ENCODE measurements at places on chromosomes 6 and 20. TPM values are rescaled to one million over a fixed set of nuclear protein-coding genes. Genes with fewer than 3 reads are reported as not detected.

Gene MAVS
- total RNA-seq = 41.9 TPM

Gene MYBL2
- total RNA-seq = 0.27 TPM

Gene SOBP
- 1.4 TPM for total RNA-seq

Gene ELOVL4
- 1.8 TPM for total RNA-seq

Gene TMEM217
- total RNA-seq = 0.42 TPM

Gene BIRC7
- not detected for total RNA-seq

Gene CYB5R4
- total RNA-seq = 20.8 TPM

Gene UBD
- total RNA-seq = not detected

Gene CYP39A1
- not detected for total RNA-seq

Gene OR2J2
- not detected for total RNA-seq

Gene C20orf144
- 0.38 TPM for total RNA-seq

GRCh38 chr20:51523276-51524013 is 19.1 kb downstream of the NFATC2 start:
- DNase-seq = no peak

DNA sequence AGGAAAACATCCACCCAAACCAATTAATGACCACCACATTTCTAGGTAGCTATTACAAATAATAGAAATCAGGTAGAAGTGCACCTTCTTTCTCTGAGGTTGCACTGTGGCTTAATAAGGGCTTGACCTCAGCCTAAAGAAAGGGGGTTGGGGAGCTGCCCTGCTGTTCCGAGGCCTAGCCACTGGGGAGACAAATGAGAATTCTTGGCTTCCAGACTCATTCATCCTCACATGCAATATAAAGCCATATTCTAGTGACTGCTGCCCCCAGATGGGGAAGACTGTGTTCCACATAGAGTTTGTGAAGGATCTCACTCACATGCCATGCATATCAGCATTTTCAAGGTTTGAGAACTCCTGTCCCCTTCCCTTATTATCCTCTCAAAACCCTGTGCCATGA is 22.9 kb downstream of the SAYSD1 start:
- DNase-seq = no peak

DNA sequence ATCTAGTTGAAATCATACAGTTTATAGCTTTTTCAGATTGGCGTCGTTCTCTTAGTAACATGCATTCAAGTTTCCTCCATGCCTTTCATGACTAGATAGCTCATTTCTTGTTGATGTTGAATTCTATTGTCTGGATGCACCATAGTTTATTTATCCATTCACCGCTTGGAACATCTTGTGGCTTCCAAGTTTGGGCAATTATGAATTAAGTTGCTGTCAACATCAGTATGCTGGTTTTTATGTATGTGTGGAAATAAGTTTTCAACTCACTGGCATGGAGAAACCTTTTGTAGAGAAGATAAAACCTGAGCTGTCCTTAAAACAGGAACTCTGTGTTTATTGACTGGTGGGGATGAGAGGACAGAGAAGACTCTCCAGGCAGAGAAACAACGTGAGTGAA is 248.0 kb downstream of the CDC5L start:
- DNase-seq = no peak

DNA sequence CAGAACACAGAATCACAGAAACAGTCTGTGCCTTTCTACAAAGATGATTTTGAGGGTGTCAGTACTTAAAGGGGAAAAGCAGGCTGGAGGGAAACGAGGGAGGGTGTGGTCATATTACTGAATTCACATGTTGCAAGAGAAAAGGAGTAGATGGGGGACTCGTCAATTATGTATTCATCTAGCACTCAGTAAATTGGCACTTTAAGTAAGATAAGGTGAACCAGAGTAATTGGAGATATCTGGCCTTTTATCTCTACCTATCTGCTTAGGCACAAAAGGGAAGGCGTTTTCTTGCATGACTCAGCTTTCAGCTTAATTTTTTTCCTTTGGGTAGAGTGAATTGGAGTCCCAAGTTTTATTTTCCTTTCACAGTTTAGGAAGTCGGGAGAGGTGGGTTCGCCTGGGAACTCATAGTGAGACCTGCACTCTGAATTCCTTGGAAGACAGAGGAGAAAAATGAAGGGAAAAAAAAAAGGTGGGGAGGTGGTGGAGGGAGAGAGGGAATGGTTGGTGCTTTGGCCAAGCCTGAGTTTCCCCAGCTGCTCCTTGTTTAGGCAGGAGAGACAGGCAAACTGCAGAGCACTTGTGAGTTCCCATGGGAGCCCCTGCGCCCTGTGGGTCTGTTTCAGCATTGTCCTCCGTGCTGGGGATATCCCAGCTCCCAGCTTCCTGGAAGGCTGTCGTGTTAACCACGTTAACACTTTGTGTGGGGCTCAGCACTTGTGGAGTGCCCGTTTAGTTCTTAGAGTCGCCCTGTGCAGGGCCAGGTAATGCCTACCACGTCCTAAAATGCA is 19.7 kb upstream of the GTSF1L start:
- no peak for DNase-seq

DNA sequence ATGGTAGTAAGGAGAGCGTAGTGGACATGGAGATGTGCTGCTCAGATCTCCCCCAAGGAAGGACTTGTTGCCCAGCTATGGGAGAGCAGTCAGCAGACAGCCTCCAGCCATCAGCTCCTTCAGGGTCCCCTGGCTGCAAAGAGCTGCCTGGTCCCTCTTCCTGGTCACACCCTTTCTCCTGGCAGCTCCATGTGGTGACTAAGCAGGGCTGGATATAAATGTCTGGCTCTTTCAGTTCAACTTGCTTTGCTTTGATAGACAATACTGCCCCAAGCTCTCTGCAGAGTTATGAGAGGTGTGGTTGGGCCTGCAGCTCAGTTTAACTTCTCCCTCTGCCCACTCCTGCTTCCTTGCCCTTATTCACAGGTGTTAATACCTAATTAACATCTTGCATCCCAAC is 64.1 kb upstream of the DDR1 start:
- no peak for DNase-seq

GRCh38 chr6:8947900-8948299 is 512.6 kb upstream of the SLC35B3 start:
- no peak for DNase-seq

- no peak for DNase-seq
Observed at GRCh38 chr6:439641-440167, 48.2 kb downstream of the IRF4 start.

DNA sequence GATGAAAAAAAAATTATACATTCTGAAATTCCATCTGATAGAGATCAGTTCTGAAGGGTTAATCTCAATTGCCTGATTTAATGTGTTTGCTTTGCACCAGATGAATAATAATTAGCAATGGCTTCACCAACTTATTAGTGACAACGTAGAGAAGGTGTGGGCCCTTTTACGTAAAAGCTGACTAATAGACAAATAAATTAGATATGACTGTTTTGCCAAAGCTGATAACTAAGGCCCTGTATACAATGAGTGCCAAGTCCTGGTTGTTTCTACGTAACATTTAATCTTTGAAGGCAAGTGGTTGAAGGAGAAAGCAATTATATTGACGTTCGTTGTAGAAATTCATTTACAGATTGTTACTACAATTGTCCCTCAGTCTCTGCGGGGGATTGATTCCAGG is 10.8 kb downstream of the SGK1 start:
- no peak for DNase-seq

- DNase-seq = no peak
Observed at GRCh38 chr20:11766961-11767360, 150.7 kb upstream of the BTBD3 start.

GRCh38 chr20:51070621-51071020 is 47.7 kb upstream of the KCNG1 start:
- no peak for DNase-seq

DNA sequence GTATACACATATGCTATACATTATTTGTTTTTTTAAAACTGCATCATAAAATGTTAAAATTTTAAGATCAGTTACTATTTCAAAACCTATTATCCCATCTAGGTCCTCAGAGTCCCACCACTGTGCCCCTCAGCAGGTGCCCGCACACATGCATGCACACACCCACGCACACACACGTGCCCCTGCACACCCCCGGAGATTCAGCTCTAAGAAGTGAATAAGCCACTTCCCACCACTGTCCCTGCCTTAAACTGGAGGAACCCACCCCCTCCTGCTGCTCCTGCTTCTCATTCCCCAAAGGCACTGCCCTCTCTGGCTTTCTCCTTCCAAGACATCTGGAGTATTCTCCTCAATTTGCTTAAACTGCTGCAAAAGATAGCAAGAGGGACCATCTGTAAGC is 5.4 kb upstream of the FAM210B start:
- no peak for DNase-seq

DNA sequence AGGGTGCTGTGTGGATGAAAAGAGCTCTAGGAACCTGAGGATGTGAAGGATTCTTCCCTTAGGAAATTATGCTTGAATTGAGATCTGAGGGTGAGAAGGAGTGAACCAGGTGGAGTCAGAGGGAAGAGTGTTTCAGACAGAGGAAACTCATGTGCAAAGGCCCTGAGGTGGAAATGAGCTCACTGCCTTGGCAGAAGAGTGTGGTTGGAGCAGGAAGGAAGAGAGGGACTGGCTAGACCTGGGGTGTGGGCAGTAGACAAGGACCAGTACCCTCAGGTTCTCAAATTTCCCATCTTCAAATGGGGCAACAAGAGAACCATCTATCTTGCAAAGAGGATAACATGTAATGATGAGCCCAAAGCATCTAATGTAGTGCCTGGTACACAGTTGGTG is 24.0 kb upstream of the GTSF1L start:
- no peak for DNase-seq

- DNase-seq = no peak
Observed at GRCh38 chr20:10800288-10800687, 126.5 kb upstream of the JAG1 start.

- DNase-seq = no peak
Observed at GRCh38 chr6:70811788-70812187, 144.1 kb downstream of the SMAP1 start.

DNA sequence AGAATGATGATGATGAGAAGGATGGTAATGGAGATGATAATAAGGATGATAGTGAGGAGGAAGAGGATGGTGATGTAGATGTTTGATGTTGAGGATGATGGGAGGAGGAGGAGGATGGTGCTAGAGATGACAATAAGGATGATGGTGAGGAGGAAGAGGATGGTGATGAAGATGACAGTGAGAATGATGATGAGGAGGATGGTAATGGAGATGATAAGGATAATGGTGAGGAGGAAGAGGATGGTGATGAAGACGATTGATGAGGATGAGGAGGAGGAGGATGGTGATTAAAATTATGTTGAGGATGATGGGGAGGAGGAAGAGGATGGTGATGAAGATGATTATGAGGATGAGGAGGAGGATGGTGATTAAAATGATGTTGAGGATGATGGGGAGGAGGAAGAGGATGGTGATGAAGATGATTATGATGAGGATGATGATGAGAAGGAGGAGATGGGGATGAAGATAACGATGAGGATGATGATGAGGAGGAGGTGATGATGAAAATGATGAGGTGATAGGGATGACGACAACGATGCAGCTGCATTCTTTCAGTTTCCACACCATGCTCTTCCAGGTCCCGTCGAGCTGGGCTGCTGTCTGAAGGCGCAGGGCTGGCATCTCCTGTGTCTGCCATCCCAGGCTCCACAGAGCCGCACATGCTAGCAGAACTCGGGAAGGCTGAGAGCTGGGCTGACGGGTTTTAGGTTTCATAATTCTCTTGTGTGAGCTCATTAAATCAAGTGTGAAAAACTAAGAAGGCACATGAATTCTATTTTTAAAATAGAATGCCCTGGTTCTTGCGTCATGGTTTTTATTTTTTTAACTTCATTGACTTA is 274.9 kb downstream of the SMOC2 start:
- no peak for DNase-seq

DNA sequence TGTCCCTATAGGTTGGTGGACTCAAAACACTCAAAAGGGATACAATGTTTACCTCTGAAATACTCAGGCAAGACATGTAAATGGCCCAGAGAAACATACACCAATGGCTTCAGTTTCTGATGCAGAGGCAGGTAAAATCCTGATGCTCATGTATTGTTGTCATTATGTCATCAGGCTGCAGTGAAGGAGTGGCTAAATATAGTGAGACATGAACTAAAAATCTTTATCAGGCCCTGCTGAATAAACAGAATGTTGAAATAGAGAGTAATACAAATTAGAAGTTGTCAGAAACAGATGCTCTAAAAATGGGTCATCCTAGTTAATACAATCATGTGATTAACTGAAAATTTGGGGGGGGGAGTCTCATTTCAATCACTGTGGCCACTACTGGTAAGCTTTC is 20.4 kb downstream of the PTPRK start:
- no peak for DNase-seq

DNA sequence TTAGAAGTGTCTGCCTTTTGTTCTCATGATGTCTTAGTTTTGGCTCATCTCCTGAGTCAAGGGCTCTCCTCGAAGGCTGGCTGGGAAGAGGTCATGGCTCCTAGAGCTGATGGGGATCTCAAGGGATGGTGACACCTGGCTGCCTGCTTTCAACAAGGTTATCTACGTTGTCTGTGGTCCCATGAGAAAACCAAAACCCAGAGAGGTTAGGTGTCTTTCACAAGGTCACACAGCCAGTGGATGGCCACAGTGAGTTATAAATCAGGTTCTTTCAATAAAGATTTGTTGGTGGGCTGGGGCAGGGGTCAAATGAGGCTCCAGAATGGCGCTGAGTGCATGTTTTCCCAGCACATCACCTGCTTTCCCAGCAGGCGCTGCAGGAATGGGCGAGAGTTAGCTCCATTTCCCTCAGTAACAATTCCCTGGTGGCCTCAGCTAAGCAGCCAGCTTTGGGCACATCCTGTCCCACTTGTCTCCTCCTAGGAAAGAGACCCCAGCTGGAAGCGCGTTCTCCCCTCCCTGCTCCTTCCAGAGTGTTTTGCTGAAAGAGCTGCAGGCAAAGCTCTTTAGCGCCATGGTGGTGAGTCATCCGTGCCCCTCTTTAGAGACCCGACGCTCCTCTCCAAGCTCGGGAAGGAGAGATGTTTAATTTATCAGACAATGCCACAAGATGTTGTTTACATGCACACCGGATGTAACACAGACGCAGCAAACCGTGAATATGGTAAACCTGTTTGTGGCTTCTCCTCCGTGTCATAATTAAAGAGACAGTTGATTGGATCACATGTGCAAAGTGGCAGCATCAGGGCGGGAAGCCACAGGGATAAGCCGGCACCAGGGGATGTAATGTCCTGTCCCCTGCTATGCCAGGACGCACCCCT is 109.7 kb downstream of the LRFN2 start:
- peak; percentile 2 for DNase-seq

DNA sequence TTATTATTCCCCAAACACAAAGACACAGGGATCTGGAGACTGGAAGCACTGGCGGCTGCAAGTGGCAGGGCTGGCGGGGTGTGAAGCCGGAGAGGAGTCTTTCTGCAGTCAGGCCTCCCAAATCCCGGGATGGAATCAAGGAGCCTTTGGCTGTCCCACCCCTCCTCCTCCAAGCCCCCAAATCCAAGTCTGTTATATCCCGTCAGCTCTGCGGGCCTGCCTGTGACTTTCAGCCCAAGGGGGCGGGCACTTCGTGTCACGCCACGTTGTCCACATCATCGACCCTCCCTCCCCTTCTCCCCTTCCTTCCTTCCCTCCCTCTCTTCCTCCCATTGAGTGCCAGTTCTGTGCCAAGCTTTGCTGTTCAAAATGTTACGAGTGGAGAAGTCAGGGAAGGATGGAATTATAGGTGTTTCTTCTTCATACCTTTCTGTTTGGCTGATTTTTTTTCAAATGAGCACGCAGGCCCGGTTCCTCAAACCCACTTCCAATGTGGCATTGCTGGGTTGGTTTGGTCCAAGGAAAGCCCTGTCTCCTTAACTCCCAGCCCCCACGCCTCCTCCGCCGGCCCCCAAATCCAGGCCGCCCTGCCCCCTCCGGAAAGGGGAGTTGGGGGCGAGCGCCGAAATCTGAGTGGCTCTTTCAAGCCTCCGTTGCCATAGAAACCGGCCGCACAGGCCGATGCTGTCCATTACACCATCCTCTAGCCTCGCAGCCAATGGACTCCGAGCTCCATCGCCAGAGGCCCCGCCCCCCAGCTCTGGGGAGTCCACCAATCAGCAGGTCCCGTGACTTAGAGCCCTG is 12.7 kb downstream of the ZCCHC3 start:
- DNase-seq = peak; percentile 63

Data from naive thymus-derived CD8-positive, alpha-beta T cell (primary cell).